ENCODE measurements at places on chromosomes 11 and 22.

GRCh38 chr22:45867118-45867905 lies 109.7 kb downstream of the WNT7B start:
- no peak for DNase-seq

DNA sequence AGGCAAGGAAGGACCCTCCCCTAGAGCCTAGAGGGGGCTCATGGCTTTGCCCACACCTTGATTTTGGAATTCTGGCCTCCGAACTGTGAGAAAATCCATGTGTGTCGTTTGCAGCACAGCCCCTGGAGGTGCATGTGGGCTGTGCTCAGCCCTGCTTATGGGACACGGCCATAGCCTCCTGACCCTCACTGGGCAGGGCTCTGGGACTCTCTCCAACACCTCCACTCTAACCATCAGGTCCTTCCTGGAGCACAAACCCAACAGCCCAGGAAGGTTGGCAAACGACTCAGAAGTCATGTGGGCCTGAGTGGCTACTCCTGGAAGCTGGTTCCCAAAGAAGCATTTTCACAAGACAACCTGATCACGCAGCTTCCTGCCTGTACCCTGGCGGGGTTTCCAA lies 144.1 kb downstream of the CTTN start:
- DNase-seq: no peak

DNA sequence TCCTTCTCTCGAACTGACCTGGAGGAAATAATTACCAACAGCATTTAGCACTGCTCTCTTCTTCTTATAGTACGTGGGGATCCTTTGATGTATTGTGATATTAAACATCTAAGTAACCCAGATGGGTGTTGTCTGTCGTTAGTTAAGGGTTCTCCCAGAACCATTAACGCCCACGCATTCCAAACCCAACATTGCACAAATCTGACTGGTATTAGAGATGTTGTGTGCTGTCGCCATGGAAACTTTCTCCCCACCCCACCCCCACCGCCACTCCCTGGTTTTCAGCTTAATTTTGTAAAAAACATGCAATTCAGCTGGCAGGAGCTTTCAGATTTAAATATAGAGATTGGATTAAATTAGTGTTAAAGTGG lies 1495.2 kb downstream of the TBC1D22A start:
- DNase-seq: no peak

GRCh38 chr11:102527041-102527440 lies 3.5 kb downstream of the MMP7 start:
- no peak for DNase-seq

DNA sequence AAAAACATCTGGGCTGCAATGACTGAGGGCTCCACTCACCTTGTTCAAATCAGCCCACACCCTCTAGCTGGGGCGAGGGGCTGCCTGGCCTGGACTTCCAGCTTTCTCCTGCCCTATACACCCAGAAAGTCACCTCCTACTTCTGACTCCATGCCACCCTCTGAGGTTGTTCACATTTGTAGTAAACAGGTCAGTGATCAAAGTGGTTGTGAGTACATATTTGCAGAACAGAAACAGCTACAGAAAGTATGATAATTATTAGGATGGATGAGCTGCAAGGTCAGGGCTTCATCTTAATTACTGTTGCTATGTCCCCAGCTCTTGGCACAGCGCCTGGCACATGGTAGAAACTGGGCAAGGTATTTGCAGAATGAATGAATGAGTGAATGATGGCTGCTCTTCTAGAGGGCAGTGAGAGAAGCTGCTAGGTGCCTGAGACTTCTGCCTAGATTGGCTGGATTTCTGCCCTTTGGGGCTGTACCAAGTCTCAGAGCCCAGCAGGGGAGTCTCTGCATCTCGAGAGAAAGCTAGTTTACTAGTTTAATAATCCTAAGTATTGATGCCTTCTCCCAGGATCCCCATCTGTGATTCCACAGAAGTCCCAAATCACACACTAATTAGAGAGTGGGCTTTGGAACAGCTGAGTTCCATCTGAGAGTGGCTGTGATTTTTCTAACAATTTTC lies 36.0 kb downstream of the SYT13 start:
- DNase-seq: no peak

GRCh38 chr11:113240790-113241635 lies 73.4 kb upstream of the TTC12 start:
- DNase-seq: no peak

GRCh38 chr11:76768088-76768908 lies 14.9 kb upstream of the TSKU start:
- DNase-seq: no peak

DNA sequence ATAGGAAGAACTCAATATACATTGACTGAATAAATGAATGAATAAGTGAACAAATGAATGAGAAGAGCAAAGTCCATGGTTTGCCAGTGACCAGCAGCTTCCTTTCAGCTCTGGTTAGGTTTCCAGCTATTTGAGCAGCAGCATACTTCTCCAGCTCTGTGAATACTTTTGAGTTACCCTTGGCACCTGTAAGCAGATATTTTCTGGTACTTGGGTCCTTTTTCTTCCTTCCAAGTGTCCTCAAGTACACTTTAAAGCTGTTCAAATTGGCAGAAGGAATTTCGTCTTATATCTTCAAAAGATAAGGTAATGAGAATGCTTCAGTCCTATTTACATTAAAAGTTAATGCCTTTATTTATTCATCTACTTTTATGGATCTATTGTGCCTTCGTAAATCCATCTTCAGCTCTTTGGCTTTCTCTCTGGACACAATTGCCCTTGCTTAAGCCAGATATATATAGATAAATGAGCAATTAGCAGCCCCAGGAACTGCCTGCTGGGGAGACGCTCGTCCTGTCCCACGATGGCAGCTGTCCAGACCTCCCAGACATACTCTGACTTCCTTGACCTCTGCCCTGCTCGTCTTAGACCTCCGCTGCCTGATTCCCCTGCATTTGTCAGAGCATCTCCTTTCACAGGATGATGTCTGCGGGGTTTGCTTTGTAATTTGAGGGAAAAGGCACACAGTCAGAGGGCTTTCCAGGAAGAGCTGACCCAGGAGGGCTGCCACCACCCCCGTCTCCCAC lies 926.3 kb downstream of the OPCML start:
- no peak for DNase-seq

DNA sequence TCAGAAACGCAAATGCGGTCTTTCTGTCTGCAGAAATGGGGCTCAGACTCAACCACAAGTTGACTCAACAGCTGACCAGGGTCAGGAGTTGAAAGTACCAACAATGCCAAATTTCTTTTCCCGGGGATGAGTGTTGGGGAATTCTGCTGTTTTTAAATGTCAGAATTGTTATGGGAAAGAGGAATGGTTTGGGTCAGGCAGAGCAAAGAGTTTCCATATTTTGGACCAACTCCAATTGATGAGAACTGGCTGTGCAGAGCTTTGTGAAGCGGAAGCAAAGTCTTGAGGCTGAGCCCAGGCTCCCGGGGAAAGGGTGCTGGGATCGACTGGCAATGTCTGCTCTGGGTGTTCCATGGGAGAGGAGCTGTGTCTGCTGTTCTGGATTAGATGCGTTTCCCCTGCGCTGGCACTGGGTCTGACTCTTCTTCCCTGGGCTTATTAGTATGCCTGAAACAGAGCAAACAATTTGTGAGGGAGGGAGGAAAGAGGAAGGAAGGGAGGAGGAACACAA lies 36.2 kb downstream of the TXN2 start:
- no peak for DNase-seq

GRCh38 chr11:23227078-23227445 lies 366.8 kb upstream of the CCDC179 start:
- DNase-seq: no peak

DNA sequence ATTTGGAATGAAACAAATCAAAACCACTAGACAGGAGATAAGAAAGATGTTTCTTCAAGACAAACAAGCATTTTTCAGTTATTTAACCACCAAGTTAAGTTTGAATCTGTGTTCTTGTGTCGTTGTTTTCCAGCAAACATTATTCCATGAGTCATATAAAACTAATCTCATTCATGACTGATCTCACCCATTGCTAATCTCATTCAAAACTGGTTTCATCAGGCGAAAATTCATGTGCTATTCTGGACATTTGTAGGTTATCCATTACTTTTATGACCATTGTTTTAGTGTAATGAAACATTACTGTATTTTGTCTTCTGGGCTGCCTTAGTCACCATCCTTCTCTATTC lies 221.8 kb downstream of the DDX10 start:
- no peak for DNase-seq

DNA sequence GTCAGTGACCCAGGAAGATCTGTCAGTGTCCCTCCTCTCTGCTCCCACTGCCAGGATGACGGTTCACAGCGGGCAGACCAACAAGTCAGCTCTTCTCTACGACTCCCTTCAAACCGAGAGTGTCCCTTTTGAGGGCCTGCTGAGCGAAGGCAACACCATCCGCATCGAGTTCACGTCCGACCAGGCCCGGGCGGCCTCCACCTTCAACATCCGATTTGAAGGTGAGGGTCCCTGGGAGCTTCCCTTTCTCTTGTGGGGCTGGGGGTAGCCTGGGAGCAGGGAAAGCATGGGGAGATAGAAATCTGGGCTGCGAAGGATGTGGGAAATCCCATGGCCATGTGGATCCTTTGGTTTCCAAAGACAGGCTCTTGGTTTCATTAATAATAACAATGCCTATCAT lies 118.4 kb upstream of the ASPHD2 start:
- no peak for DNase-seq

- DNase-seq: no peak
Measured at GRCh38 chr11:9633679-9634078, 30.2 kb upstream of the SWAP70 start.

- no peak for DNase-seq
Measured at GRCh38 chr11:5335170-5335569, 8.2 kb downstream of the OR51B5 start.

GRCh38 chr11:120013325-120014250 lies 124.3 kb downstream of the TRIM29 start:
- DNase-seq: no peak

- DNase-seq: no peak
Measured at GRCh38 chr11:91763331-91763730, 461.3 kb upstream of the FAT3 start.

GRCh38 chr22:35312198-35313059 lies 12.7 kb downstream of the TOM1 start:
- DNase-seq: no peak

GRCh38 chr22:32005453-32005852 lies 37.6 kb upstream of the SLC5A1 start:
- DNase-seq: no peak

GRCh38 chr22:50586416-50586815 lies 3.8 kb upstream of the CHKB start:
- DNase-seq: no peak

- DNase-seq: no peak
Measured at GRCh38 chr11:46508360-46508759, 85.5 kb downstream of the AMBRA1 start.

GRCh38 chr11:36155770-36156160 lies 133.5 kb downstream of the COMMD9 start:
- no peak for DNase-seq

DNA sequence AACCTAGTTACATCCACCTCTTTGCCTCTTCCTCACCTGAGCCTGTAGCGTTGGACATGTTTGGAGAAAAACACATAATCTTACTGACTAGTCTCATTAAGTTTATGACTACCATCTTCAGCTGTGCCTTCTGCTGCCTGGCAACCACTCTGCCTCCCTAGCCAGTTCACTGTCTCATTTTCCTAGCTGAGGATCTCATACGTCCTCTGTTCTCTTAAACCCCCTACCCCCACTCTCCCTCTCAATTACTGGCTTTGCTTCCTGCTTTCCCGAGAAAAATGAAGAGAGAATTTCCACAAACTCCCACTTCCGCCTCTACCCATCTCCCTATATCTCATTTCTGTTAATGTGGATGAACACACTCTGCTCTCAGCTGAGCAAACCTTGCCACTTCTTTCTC lies 239.3 kb upstream of the POU2AF2 start:
- no peak for DNase-seq

- no peak for DNase-seq
Measured at GRCh38 chr11:46307369-46307768, 29.9 kb downstream of the CREB3L1 start.

DNA sequence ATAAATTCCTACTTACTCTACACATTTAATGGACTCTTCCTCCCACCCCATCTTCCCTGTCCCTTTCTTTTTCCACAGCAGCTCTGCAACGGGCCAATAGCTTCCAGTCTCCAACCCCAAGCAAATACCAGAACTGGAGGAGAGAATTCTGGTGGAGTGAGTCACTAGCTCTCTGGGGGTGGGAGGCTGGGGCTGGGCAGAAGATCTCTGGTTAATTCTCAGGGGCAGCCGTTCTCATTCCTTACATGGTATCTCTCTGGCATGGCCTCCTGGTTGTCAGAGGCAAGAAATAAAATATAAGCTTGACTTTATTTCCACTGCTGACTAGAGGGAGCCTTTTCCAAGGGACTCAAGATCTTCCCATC lies 90.4 kb upstream of the PARVA start:
- no peak for DNase-seq

DNA sequence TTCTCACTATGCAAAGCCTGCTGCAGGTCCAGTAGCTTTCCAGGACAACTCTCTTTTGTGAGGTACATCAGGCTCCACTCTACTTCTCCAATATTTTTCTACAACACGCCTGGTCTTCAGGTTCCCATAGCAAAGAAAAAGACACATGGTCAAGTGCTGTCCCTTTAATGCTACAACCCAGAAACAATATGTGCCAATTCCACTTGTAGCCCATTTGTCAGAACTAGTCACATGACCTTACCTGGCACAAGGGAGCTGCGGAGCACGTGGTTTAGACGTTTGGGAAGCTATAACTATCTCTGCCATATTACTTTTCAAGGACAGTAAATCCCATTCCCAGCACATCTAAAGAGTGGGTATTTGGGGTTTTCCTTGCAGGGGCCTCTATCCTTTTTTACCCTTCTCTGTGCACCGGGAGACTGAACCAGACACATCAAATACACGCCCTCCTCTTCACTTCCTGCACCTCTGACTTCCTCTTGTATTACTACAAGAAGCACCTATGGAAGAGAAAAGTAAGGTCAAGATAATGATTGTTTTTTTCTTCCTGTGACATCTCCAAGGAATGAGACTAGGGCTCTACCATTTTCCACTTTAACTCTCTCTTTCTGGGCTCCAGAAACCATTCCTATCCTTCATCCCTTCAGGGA lies 237.6 kb downstream of the ETS1 start:
- no peak for DNase-seq

GRCh38 chr11:122399375-122399774 lies 256.1 kb upstream of the UBASH3B start:
- no peak for DNase-seq

DNA sequence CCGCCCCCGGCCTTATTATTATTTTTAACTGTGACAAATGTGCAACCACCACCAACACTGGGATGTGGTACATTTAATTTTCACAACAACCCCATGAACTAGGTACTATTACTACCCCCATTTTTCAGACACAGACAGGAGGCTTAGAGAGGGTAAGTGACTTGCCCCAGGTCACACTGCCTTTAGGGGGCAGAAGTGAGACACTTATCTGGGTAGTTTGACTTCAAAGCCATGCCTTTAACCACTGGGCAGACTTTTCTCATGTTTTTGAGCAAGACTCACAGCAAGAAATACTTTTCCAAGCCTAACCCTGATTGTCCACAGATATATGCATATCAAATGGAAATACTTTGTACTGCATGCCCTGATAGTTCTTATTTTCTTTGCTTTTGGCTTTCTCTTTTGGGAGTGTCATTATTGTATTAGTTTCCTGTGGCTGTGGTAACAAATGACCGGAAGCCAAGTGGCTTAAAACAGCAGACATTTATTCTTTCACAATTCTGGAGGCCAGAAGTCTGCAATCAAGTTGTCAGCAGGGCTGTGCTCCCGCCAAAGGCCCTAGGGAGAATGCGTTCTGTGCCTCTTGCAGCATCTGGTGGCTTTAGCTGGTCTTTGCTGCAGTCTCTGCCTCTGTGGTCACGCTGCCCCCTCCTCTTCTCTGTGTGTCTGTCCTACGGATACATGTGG lies 110.8 kb downstream of the GRIK4 start:
- no peak for DNase-seq

Measured in stimulated activated CD4-positive, alpha-beta T cell treated with anti-CD3 and anti-CD28 coated beads, TNF-alpha, amount 100 ng/mL, for 4 hours (primary cell).